Stimulated activated CD8-positive, alpha-beta memory T cell treated with anti-CD3 and anti-CD28 coated beads, Interleukin-15, amount 100 ng/mL, for 48 hours (primary cell): ENCODE measurements at places on chromosomes 11 and 22.

- DNase-seq = no peak
Observed at GRCh38 chr11:8512547-8512946, 81.5 kb downstream of the STK33 start.

DNA sequence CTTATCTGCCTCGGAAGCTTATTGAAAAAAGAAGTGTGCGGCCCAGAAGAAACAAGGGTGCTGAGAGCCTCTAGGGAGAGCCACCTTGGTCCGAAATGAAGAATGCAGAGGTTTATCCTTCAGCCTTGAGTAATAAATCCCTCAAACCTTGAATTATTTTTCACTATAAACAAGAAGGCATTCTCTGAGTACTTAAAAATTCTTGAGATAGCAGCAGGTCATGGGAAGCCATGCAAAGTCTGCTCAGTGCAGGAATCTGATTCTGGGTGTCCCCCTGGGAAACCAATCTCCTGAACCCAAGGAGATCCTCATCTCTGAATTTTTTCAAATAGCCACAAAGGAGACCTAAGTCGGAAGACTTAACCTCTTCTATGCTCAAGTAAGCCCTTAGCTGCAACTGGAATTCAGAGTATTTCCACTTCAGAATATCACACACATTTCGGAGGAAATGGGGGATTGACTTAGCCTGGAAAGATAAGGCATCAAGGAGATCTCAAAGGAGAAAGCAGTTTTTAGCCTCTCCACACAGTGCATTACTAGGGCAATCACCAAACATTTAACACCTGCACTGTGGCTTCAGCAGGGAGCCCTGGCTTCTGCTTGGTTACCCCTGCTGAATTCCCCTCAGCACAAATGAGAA lies 365.0 kb downstream of the ETS1 start:
- no peak for DNase-seq

DNA sequence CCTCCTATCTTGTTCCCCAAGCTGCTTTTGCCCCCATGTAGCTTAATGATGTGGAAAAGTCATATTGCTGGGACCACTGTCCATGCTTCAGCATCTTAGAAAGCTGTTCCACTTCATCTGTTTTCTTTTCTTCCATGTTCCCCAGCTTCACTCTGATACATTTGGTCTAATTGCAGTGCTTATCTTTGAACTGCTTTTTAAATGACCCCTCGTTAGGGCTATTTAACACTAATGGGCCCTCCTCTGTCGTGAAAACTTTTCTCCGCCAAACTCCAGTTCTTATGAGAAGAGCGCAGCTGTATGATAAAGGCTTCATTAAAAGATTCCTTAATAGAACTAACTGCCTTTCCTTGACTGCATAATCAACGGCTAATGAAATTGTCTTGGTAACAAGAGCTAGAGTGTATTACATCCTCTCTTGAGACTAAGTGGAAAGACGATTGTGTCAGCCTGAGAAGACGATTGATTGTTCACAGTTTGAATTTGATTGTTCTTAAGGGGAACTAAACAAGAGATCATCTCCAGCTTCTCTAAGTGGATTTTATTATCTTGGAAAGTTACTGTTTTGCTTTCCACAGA lies 165.0 kb upstream of the MTNR1B start:
- no peak for DNase-seq

- DNase-seq = peak; percentile 24
Observed at GRCh38 chr11:69352715-69353319, 58.9 kb downstream of the MYEOV start.

DNA sequence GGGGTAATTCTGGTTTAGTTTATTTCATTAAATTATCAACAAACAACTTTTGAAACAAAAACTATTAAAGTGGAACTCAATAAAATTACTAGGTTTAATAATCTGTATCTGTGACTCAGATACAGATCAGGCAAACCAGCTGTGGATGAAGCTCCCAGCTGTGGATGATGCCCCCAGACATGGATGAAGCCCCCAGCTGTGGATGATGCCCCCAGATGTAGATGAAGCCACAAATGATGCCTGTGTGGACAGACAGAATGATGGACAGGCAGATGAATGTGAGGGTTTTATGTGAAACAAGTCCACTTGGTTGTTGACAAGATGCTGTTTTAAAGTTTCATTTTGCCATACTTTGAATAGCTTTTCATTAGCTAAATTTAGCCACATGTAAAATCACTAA lies 5.8 kb upstream of the ZNF74 start:
- DNase-seq = no peak

DNA sequence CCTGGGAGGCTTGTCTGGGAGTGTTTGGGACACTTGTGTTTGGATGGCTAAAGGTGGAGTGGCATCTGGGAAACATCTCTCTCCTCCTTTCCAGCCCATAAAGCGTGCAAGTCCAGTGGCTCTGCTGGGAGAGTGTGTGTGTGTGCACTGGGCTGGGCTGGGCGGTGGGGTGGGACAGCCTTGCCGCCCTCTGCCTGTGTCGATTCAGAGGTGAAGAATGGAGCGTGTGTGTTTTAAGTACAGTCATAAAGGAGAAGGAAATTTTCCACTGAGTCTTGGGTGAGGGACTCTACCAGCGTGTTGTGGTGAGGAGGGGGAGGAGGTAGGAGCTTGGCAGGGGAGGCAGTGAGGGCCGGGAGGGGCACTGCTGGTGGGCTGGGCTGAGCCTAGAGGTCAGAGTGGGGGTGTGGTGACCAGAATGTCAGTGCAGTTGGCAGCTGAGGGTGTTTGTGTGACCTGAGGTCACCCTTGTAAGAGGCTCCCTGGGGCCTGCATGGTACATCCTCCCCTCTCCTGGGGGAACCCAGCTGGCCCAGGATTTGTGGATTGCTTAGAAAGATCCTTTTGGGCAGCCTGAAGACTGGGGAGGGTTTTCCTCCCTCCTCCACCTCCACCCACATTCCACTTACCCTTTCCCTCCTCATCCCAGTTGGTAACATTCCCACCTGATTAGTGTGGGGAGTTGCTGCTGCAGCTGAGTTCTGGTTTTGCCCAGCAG lies 1.7 kb downstream of the TIMP3 start:
- DNase-seq = no peak

DNA sequence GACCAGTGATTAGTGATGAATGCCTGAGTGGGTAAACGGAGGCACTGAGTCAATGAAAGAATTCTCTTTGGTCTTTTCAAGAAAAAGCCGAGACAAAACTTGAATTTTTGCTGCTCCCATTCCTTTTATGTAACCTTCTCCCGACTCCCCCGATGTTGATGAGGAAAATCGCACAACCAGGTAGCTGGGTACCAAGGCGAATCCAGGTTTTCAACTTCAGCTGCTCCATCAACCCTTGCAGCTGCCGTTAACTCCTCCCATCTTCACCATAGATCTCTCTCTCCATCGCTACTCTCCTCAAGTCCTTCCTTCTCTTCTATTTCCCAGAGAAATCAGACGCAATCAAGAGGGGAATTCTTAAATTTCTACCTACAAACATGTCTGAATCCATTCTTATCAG lies 611 bp upstream of the USP2 start:
- DNase-seq = no peak

GRCh38 chr22:50607659-50608020 lies 7.0 kb downstream of the MAPK8IP2 start:
- DNase-seq = no peak

DNA sequence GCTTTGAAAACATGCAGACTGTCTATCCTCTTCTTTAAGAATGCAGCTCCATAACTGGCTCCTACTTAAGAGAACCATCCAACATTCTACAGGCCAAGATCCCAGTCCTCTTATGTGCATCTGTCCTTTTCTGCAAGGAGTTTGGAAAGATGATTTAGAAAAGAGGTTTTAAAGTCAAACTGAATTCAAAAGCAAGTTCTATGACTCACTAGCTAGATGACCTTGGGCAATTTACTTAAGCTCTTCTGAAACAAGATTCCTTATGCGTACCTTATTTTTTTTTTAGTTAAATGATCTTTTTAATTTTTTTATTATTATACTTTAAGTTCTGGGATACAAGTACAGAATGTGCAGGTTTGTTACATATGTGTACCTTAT lies 29.2 kb downstream of the GUCY1A2 start:
- no peak for DNase-seq

- DNase-seq = no peak
Observed at GRCh38 chr22:38350444-38351359, 33.5 kb upstream of the CSNK1E start.

DNA sequence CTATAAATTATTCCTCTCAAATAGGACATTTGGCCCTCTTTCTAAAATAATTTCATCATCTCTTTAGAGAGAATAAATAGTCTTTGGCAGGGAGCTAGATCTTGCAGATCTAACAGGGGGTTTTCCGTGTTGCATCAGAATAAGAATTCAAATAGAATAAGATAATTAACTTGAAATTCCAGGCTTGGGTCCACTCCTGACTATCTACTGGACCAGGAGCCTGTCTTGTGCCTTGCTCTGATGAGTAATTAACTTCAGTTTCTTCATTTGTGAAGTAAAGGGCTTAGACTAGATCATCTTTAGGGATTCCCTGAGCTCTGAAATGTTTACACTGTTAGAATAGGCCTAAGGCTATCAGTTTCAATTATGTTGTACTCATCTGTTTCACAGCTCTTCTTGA lies 23.5 kb upstream of the TMEM123 start:
- DNase-seq = no peak

- no peak for DNase-seq
Observed at GRCh38 chr11:69854713-69855112, 35.5 kb upstream of the FGF3 start.

DNA sequence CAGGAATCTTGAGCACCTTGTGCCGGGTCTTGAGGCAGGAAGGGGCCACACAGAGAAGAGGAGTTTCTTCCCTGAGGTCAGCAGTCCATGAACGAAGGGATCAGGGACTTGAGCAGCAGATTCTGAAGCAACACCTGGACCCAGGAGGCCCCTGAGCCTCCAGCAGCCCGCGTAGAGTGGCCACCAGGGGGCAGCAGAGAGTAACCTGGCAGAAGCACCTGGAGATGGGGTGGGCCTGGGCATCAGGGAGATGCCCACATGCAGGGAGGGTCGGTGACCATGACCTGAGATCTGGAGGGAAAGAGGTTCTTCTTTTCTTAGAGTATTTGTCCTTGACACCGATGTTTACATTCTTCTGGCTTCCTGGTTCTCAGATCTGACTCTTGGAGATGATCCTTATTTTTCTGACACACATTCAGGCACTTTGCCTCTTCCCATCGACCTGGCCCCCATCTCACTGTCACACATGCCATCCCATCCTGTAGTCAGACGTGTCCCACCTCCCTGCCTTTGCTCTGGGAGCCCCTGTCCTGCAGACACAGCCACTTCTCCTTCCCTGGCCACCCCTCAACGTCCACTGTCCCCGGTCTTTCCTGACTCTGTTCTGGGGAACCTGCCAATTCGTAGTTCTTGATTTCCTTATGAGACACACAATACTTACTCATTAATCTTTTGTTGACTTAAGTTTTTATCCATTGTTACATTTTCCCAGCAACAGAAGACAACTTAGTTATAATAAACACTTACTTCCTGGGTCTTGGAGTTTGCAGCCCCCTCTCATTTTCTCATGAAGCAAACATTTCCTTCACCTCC lies 66.5 kb downstream of the GGTLC2 start:
- DNase-seq = peak; percentile 43

GRCh38 chr11:2122907-2123627 lies 16.1 kb downstream of the IGF2 start:
- no peak for DNase-seq

DNA sequence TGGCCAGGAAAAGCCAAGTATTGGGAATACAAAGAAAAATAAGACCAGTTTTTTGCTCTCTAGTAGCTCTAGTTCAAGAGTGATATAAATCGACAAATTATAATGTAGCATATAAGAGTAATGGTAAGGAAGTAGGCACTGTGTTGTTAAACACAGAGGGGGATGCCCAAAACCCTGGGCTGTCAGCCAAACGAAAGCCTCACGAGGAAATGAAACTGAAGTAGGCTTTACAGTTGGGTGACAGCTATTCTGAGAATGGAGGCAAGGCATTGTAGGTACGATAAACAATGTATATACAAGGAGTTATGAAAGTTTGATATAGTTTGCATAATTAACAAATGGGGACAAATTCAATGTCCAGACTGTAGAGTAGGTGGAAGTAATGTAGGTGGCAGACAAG lies 176.4 kb downstream of the FAM181B start:
- DNase-seq = no peak

- DNase-seq = no peak
Observed at GRCh38 chr11:61106296-61106695, 4.0 kb downstream of the CD5 start.

GRCh38 chr22:47190276-47190956 lies 428.0 kb downstream of the TBC1D22A start:
- no peak for DNase-seq
